ENCODE measurements at places on chromosomes 7 and 10.

- DNase-seq: no peak
Observed at GRCh38 chr10:59104186-59104585, 72.3 kb upstream of the PHYHIPL start.

DNA sequence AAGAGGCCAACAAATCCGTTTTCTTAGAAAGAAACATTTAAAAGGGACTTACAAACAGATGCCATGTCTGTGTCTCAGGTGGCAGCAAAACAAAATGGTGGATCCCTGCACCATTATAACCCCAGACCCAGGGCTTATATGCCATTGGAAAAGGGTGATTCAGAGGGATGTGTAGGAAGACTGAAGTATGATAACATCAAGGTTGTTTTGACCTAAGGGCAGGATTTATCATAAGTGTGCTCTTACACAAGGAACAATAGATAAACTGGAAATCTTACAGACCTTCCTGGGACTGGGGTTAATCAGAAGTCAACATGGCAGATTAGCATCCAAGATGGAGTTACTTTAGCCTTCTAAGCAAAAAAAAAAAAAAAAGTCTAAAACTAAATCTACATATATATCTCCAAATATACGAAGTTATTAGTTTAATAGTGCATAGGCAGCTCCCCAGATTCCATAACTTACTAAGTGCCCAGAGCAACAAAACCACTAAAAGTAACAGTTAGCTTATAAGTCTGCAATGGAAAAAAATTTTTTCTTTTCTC is 34.3 kb upstream of the WNT16 start:
- DNase-seq: no peak

DNA sequence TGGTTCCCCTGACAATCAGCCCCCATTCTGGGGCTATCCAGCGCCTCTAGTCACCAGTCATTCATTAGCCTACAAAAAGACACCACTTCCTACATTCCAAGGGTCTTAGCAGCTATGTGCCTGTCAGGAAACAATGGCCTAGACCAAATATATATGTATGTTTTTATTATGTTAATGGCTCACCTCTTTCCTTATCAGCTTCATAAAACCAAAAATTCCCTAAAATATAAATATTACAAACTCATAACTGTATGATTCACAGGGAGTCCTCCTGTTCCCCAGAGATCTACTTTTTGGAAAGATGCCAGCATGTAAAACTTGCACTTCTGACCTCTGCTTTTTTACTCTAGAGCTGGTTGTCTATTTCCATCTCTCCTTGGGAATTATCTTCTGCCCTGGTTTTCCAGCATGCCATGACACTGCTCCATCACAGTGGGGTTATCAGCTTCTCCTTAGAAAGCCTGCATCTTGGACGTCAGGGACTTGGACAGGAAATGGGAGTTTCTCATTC is 79.2 kb downstream of the ABCA13 start:
- no peak for DNase-seq

GRCh38 chr7:106520962-106521514 is 139.9 kb downstream of the CCDC71L start:
- no peak for DNase-seq

GRCh38 chr10:60009710-60010383 is 103.5 kb upstream of the CCDC6 start:
- no peak for DNase-seq

- DNase-seq: no peak
Observed at GRCh38 chr10:116723428-116724281, 18.7 kb downstream of the HSPA12A start.

DNA sequence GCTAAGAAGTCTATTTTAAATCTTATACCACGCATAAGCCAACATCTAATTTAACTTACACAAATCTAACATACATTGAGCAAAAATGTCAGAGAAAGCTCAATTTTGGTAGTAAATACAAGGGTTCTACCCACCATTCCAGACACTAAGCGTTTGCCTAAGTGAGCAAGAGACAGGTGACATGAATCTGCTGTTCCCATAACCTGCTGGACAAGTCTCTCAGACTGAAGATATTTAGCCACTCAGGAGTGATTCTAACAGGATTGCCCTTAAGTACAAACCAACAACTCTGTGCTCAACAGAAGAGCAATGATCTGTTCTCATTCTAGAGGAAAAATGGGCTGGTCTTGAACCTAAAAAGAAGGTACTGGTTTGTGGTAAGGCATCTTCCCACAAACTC is 18.8 kb downstream of the EZH2 start:
- no peak for DNase-seq

DNA sequence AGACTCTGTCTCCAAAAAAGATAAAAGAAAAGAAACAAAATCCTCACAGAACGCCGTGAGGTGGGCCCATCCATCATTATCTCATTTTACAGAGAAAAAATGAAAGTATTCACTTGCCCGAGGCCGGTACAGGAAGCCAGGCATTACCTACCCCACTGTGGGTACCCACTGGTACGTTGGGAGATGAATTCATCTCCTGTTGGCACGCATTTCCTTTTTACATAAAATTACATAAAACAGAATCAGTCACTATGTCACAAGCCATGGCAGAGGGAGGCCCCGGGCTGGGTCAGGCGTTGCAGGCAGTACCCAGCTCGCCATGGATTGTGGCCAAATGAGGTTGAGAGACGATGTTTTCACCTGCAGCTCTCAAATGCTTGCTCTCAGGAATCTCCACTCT is 38.6 kb upstream of the TNRC18 start:
- DNase-seq: no peak

DNA sequence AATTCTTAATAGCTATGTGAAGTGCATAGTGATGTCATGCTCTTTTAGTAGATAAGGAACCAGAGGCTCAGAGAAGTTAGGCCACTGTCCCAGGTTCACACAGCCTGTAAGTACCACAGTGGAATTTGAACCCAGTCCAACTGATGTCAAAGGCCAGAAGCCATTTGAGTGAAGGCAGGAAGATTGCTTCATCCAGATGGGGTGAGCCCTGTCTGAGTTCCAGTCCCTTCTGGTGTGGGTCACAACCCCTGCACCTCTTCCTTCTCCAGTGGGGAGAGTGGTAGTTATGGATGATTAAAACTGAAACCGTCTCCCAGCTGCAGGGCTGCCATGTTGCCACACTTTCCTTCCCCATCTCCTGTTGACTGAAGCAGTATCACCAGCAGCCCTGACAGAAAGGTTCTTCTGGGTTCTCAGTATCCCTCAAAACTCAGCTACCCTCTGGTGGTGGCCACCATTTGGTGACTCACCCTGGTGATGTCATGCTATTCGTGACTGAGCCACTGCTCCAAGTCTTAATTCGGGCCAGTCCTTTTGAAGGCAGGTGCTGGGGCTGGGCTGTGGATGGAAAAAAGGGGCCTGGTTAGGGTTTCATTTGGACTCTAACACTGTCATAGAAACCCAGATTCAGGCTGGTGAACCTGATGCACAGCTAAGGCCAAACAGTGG is 1.5 kb upstream of the C10orf95 start:
- DNase-seq: no peak

DNA sequence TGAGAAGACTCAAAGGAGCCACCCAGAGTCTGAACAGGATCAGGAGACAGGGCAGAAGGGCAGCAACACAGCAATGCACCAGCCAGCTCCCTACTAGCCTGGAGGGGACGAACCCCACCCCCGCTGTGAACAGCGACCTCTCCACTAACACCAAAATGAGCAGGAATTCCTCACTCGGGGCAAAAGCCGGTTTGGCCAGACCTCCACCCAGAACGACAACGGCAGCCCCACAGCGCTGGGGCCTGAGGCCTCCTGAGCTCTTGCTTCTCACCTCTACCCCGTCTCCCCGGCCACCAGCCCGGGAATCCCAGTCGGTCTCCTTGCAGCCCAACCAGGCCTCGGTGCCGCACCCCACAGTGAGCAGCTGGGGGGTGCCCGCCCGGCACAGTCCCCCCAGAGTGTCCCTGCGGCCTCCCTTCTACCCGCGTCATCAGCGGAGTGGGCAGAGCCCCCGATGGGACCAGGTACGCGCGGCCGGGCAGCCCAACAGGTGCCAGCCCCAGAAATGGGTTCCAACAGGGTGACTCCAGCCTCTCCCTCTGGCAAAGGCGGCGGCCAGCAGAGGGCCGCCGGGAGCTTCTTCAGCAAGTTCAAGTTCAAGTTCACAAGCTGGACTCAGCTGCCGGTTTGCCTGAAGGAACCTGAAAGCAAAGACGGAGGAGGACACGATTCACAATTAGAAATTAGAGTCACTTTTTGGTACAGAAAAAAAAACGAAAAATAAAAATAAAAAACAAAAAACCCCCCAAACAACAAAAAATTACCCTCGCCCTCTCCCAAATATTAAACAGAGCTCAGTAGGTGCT is 129.0 kb downstream of the MARCHF5 start:
- no peak for DNase-seq

DNA sequence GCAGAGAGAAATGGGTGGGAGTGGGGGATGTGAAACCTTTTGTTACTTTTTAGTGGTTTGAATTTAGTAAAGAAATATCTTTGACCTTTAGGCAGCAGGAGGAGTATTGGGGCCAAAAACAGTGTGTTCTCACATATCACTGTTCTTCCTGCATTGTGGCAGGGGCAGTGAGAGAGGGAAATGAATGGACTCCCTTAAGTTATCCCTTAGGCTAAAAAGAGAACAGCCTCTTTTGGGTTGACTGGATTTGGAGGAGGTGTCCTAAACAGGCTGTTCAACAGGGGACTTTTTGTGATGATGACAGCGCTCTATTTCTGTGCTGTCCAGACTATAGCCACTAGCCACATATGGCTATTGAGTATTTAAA is 22.3 kb downstream of the ZNF775 start:
- no peak for DNase-seq

GRCh38 chr7:7188091-7188490 is 5.7 kb downstream of the C1GALT1 start:
- DNase-seq: no peak

DNA sequence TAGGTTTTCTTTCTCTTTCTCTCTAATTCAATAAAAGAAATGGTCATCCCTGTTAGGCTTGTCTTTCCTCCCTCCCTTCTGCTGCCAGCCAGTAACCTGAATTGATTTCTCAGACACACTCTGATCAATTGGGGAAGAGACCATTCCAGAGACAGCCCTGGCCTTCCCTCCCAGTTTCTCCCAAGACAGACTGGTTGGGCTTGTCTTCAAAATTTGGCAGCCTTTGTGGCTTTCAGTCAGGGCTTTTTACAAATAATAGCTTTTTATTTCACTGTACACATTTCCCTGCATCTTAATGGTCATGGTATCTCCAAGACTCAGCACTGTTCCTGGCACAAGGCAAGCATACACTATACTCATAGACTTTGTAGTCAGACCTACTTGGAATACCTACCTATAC is 33.9 kb downstream of the BCAP29 start:
- DNase-seq: no peak

- no peak for DNase-seq
Observed at GRCh38 chr7:137992550-137993394, 9.1 kb downstream of the CREB3L2 start.

DNA sequence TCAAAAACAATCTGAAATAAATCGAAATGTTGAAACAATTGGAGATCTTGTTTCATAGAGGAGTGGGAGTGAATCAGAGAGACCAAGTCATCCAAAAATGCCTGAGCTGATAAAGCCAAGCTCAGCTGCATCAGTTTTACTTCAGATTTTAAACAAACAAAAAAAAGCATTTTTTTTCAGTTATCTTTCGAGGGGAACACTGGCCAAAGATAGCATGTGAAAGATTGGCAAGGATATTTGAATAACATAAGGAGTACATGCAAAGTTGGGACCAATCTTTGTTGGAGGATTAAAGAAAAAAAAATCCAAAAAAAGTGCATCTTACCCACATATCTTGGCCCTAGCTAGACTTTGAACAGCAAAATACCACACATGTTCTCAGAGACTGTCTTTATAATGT is 47.2 kb downstream of the RHOBTB1 start:
- DNase-seq: no peak

DNA sequence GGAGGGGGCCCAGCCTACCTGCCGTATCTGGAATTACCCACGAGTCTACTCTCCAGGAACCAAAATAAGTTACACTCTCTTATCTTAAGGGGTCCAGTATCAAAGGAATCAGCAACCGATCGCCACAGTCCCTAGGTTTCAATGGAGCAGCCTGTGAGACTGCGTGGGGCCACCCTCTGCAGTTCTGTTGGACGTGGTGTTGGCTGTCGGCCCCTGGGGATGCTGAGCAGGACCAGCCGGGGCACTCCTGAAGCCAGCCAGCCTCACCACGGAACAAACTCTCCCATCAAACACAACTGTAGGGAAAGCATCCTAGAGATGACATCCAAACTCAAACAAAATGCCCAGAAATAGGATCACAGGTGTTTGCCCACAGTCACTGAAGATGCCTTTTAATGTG is 25.5 kb upstream of the ABLIM1 start:
- DNase-seq: no peak

- DNase-seq: no peak
Observed at GRCh38 chr7:70389531-70390151, 742.3 kb upstream of the GALNT17 start.

- peak; percentile 49 for DNase-seq
Observed at GRCh38 chr7:39951226-39952194, 1.5 kb downstream of the CDK13 start.

DNA sequence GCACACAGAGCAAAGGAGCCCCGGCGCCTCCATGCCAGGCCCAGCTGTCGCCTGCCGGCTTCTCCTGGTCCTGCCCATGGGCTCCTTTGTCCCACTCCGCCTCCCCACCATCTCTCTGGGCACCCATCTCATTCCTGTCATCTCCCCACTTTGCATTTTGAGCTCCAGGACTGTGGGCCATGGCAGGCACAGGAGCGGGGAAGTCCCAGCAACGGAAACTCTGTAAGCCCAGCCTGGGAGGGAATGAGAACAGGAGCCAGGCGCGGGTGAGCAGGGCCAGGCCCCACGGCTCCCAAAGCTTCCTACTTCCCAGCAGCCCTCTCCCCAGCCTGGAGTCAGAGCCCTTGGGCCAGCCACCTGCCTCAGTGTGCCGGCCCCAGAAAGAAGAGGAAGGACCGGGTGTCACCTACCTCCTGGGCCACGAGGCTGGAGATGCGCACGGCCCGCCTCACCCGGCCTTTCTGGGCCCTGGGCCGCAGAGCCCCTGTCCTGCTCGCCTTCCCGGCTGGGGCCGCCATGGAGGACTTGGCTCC is 23.1 kb downstream of the KCNH2 start:
- DNase-seq: no peak

- no peak for DNase-seq
Observed at GRCh38 chr7:20331910-20332813, 1.5 kb downstream of the ITGB8 start.

- no peak for DNase-seq
Observed at GRCh38 chr10:75400771-75401568, 594 bp downstream of the ZNF503 start.
